Globus pallidus (tissue), 1 donor: ENCODE measurements at places on chromosomes 5 and 9.

DNA sequence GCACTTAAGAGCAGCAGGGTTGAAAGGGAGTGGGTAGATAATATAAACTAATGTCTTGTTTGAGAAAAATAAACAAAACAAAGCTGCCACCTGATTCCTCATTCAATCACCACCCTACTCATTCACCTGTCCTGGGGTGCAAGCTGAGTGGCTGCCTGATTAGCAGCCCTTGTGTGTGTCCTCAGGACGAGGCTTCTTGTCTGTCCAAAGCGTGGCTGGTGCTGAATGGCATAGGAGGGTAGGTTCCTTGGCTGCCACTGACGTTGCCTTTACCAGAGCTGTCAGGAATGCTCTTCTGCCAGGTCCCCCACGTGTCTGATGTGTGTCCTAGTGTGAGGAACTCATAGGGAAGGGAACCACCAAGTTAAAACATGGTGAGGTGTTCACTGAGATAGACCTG lies 146.6 kb upstream of the SLC24A2 start:
- no peak for DNase-seq

- no peak for DNase-seq
These were observed 455.9 kb downstream of the ENC1 start for GRCh38 chr5:74184649-74185048.

- DNase-seq, result no peak
These were observed 1.0 kb upstream of the TSLP start for GRCh38 chr5:111070272-111071134.

DNA sequence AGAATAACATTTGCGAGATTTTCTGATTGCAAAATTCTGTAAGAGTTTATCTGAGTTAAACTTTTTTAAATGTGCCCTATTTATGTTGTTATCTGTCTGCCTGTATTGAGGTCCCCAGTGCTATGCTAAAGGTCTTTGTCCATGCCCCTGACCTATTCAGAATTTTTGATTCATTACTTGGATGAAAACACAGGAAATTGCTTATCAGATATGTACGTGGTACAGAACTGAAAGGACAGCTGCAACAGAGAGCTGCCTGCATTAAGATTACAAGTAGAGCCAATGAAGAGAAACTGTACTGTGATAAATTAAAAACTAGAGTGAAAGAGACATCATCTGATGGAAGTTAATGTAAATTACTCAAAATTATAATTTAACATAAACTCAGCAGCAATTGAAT lies 408.8 kb downstream of the ADGRV1 start:
- DNase-seq, result no peak

DNA sequence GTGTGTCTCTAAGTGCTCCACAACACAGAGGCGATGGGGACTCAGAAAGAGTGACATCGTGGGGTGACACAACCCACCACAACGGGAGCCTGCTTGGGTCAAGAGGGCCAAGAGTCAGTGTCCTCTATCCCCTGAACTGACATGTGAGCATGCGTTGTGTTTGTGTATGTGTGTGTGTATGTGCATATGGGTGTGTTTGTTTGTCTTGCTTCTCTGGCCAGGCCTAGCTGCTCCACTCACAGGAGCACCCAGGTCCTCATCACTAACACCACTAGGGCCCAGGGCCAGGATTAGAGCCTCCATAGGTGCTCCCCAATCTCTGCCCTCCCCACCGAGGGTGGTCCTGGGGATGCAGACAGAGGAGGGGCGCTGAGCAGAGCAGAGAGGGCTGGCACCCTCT lies 115.0 kb upstream of the CTSV start:
- DNase-seq, result no peak

DNA sequence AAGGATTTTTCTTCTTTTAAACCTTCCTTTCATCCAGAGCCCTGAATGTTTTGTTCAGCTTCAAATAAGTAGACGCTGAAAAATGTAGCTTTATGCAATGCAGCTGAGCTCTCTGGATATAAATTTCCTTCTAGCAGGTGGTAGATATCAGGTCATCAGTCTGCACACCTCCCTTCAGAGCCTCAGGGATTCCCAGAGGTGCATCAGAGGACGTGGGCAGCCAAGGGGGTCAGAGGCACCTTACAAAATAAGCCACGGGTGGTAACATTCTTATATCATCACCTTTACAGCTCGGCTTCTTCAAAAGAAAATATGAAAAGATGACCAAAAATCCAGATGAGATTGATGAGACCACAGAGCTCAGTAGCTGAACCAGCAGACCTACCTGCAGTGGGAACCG lies 19.3 kb downstream of the MOCS2 start:
- DNase-seq, result no peak

DNA sequence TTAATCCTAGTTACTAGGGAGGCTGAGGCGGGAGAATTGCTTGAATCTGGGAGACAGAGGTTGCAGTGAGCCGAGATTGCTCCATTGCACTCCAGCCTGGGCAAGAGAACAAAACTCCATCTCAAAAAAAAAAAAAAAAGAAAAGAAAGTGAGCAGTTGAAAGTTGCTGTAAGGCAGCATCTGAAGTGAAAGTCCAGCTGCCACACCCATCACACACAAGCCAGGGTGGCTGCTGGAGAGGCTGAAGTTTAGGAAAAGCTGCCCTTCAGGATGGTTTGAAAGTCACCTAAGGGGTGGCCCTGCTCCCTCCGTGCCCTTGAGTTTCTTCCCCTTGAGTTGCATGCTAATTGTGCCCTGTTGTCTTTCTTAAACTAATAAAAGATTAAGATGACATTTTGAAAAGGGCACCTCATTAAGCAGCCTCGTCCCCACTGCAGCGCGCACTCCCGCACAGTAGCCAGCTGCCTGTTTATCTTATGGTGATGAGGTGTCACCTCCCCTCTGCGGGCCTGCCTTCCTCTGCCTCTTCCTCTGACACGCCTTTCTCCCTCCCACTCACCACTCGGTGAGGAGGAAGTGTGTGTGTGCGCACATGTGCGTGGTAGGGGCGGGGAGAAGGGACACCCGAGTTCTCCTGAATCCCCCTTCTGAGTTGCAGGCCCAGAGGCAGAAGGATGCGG lies 104.2 kb upstream of the PANK3 start:
- DNase-seq, result no peak

DNA sequence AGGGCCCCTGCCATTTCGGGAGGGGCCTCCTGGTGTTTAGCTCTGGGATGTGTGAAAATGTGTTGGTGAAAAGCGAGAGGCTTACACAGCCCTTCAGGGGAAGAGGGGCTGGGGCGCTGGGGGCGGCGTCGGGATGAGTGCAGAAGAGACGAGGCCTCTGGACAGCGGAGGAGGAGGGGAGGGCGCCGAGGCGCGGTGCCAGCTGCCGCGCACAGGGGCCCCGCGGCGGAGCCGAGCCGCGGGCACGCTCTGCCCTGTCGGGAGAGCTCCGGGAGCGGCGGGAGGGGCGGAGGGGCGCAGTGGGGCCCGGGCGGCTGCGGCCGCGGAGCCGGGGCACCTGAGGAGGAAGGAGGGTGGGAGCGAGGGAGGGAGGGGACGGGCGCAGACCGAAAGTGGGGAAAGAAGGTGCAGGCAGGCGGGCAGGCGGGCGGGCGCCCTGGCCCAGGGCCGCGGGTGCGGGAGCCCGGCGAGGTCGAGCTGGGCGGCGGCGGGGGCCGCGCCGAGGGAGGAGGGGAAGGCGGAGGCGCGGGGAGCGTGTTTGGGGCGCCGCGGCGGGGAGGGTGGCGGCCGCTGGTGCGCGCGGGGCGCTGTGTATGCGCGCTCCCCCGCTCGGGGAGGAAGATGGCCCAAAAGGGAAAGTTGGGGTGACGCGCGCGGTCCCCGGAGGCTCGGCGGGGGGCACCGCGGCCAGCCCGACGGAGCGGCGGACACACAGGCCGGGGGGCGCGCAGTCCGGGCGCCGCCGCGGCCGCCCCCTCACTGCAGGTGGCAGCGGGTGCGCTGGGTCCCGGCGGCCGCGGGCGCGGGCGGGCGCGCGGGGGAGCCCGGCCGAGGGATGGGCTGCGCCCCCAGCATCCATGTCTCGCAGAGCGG lies at the start of gene PDE8B:
Gene PDE8B (plus strand): TSS at position 590 of the 873 bp plus-strand sequence. CDS start 246 bp downstream, at position 836.
- no peak for DNase-seq

GRCh38 chr9:98040212-98040611 lies 16.3 kb upstream of the NANS start:
- DNase-seq, result no peak

GRCh38 chr5:152403046-152403445 lies 2.0 kb downstream of the NMUR2 start:
- no peak for DNase-seq

GRCh38 chr9:100595391-100596199 lies 17.7 kb downstream of the CAVIN4 start:
- peak; percentile 78 for DNase-seq

DNA sequence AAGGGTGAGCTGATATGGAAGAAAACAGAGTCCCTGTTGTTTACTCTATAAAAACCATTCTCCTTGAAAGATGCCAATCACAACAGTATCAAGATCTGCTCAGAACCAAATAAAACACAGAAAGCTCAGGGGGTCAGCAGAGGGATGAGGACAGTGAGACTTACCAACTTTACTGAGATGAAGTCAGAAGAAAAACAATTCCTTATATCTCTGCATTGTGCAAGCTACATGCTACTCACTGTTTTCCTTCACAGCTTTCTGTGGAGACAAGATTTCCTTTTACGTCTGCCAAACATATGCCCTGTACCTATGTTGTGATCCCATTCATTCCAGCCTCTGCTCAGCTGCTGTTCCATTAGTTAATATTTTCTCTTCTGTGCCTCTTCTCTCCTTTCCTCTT lies 185.6 kb downstream of the TSSK1B start:
- DNase-seq, result no peak

DNA sequence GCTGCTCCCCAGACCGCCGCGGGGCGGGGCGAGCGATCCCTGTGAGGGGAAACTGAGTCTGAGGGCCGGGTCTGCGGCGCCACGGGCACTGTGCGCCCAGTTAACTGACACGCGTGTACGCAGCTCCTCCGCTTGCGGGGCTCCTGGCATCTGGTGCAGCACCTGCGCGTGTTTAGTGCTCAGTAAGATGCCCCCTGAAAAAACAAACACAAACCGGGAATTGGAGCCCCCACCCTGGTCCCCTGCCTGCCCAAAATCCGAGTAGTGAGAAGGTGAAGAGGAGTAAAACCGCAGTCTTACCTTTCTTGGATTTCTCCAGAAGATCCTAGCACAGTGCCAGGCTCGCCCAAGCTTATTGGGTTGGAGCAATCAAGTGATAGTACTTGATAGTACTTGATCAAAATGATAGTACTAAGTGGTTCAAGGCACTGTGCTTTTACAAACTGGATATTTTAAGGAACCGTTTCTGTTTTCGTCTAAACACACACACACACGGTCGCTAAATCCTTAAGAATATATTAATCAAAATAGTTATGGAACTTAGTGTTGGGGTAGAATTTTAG lies 2.7 kb upstream of the TRAF1 start:
- no peak for DNase-seq

- no peak for DNase-seq
These were observed 1.5 kb downstream of the CDH6 start for GRCh38 chr5:31194892-31195555.

GRCh38 chr5:99721506-99721905 lies 792.7 kb upstream of the CHD1 start:
- no peak for DNase-seq

DNA sequence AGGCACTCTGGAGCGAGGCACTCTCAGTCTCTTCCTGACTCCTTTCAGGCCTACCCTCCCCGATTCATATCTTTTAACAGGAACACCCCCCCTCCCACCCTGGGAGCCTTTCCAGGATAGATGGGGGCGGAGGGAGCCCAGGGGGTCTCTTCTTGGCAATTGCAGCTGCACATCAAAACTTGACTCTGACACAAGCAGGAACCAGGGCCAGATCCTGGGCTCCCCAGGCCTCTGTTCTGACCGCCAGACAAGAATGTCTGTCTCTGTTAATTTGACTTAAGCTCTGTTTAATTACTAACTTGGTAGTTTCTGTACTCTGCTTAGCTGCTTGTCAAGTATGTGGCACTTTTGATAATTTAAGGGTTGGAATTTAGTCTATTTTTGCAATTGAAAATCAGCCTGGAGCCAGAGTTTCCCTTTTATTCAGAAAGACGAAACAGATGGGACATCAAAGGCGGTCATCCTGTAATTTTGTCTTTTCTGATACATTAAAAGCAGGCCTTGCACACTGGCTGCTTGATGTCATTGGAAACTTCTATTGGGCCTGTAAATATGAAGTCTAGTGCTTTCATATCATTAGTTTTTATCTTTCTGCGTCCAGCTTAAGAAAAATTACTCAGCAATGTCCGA lies 43.3 kb downstream of the ACTL7B start:
- DNase-seq, result no peak

DNA sequence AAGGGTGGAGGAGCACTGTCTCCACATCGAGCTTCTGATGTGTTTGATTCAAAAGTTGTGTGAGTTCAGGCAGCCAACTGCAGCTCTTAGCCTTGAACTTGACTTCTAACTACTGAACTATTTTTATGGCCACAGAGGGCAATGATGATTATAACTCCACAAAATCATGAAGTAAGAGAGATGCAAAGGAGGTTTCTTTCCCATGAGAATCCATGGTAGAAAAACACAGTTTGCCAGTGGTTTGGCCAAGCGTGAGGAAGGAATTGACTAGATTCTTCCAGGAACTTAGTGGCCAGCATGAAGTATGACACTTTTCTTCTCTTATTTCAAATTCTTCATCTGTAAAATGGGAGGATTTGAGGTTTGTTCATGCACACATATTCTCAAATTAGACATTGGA lies 43.2 kb downstream of the PAPPA start:
- DNase-seq, result no peak

DNA sequence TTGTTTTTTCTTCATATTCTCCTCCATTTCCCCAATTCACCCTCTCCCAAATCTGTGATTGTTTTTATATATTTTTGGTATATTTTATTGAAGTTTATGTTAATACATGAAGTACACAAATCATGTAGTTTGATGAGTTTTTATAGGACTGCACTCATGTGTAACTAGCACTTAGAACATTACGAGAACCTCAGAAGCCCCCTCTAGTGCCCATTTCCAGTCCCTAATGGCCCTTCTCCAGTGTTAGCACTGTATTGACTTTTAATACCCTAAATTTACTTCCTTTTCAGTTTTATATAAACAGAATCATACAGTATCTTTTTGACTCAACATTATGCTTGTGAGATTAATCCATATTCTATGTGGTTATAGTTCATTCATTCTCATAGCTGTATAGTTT lies 18.5 kb upstream of the FKTN start:
- DNase-seq, result no peak

DNA sequence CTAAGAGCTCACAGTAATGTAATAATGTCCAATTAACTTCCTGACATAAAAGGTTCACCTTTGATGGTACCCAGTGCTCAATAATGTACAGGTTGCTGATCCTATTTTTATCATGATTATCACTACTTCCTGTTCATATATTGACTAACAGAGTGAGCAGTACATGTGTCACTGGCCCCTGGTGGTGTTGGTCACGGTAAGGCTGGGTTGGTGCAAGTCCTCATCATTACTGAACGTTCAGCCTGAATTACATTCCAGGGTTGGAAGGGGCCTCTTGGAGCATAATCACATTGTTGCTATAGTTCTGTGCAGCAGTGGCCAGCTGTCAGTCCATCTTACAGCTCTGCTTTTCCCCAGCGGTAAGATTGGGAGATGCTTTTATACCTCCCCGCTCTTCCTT lies 24.2 kb upstream of the CKMT2 start:
- no peak for DNase-seq

GRCh38 chr9:92962303-92962649 lies 15.0 kb downstream of the FGD3 start:
- DNase-seq, result no peak

- no peak for DNase-seq
These were observed 84.5 kb downstream of the UBAP2 start for GRCh38 chr9:33964086-33964768.

GRCh38 chr5:76528547-76529331 lies 94.5 kb downstream of the F2RL2 start:
- DNase-seq, result no peak

- no peak for DNase-seq
These were observed 60.2 kb downstream of the CDC14B start for GRCh38 chr9:96559339-96559943.

GRCh38 chr9:136016572-136017288 lies 55.6 kb upstream of the UBAC1 start:
- no peak for DNase-seq
